ENCODE measurements at places on chromosomes 11 and 22. TPM values are rescaled to one million over a fixed set of nuclear protein-coding genes. Genes with fewer than 3 reads are reported as not detected.

- DNase-seq, result no peak
These were observed 52.6 kb upstream of the LRRC32 start for GRCh38 chr11:76723142-76723541.

- DNase-seq, result no peak
These were observed 65.4 kb downstream of the TP53I11 start for GRCh38 chr11:44885065-44885810.

LSP1 gene
- total RNA-seq, result 35.1 TPM

CEP126 gene
- 1.5 TPM for total RNA-seq

DDX25 gene
- not detected for total RNA-seq

ANO1 gene
- total RNA-seq, result 18.4 TPM

TBC1D22A gene
- total RNA-seq, result 20.1 TPM

Data from cardiac septum (tissue), 1 donor.